Adrenal gland (tissue), 19 donors: ENCODE measurements at places on chromosomes 16 and 17. TPM values are rescaled to one million over a fixed set of nuclear protein-coding genes. Genes with fewer than 3 reads are reported as not detected.

DNA sequence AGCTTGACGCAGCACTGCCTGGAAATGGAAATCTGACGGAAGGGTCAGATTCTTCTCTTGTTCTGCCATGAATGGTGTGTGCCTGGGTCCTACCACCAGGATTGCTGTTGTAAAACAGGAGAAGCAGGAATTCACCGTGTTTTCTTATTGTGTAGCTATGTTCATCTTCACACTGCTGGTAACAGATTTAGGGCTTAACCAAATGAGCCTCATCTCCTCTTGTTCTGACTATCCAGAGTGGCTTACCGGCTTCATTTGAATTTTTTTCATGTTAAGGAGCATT, 97.3 kb upstream of the CHMP6 start:
- DNase-seq, result no peak
- no peak overlapping the region for H3K4me3 ChIP-seq
- no peak overlapping the region for H3K27ac ChIP-seq
- no peaks in the 10 kb centered on the region for H3K36me3 ChIP-seq
- H3K4me1 ChIP-seq, result peaks cover 27% of the 10 kb centered on the region

DNA sequence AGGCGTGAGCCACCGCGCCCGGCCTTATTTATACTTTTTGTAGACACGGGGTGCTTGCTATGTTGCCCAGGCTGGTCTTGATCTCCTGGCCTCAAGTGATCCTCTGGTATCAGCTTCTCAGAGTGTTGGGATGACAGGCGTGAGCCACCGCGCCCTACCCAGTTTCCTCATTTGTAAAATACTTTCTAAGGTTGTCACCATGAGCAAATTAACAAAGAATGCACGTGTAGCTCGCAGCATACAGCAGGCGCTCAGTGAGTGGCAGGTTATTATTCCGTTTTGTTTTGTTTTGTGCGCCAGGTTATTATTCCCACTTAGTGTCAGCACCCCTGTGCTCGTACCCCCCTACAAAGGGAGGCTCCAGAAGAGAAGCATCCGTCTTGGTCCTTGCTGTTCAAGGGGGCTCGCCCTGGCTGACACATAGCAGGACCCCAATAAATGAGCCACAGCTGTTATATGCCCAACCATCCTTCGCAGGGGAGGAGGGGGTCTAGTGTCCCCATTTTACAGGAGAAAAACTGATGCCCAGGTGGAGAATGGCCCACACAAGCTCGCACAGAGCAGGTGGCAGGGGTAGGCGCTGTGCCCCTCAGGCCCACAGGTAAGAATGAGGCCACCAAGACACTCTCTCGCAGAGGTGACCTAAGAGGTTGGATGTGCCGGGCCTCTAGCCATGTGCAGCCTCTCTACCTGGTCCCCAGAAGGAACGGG, 686 bp upstream of the MIEF2 start:
- H3K27ac ChIP-seq, result peak overlapping the region; percentile 92
- no peaks in the 10 kb centered on the region for H3K36me3 ChIP-seq
- H3K4me3 ChIP-seq, result no peak overlapping the region
- peaks cover 41% of the 10 kb centered on the region for H3K4me1 ChIP-seq
- H3K27me3 ChIP-seq, result no peaks in the 10 kb centered on the region

GRCh38 chr16:64351121-64351520, 770.7 kb downstream of the CDH11 start:
- no peak for DNase-seq
- no peaks in the 10 kb centered on the region for H3K36me3 ChIP-seq
- H3K4me3 ChIP-seq, result no peak overlapping the region
- no peaks in the 10 kb centered on the region for H3K4me1 ChIP-seq

- H3K27ac ChIP-seq, result no peak overlapping the region
- H3K36me3 ChIP-seq, result no peaks in the 10 kb centered on the region
- H3K27me3 ChIP-seq, result no peaks in the 10 kb centered on the region
- H3K4me3 ChIP-seq, result no peak overlapping the region
- no peak for DNase-seq
- no peaks in the 10 kb centered on the region for H3K4me1 ChIP-seq
Observed at GRCh38 chr16:25931473-25932035, 239.8 kb downstream of the HS3ST4 start.

DNA sequence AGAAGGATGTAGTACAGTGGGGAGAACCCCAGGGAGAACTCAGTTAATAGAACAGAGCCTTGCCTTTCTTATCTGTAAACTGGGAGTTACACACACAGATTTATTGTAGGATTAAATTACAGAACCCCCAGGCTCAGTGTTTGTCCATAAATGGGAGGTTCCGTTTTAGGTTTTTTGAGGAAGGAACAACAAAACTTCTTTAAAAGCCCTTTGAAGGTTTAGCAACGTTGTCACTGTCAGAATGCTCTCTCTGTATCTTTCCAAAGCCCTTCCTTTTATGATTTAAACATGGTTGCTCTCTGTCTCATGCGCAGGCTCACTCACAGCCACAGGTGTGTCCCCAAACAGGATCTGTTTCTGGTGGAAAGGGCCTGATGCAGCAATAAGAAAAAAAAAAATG, 9.4 kb upstream of the GNA13 start:
- peaks cover 20% of the 10 kb centered on the region for H3K4me1 ChIP-seq
- DNase-seq, result no peak
- H3K4me3 ChIP-seq, result no peak overlapping the region

DNA sequence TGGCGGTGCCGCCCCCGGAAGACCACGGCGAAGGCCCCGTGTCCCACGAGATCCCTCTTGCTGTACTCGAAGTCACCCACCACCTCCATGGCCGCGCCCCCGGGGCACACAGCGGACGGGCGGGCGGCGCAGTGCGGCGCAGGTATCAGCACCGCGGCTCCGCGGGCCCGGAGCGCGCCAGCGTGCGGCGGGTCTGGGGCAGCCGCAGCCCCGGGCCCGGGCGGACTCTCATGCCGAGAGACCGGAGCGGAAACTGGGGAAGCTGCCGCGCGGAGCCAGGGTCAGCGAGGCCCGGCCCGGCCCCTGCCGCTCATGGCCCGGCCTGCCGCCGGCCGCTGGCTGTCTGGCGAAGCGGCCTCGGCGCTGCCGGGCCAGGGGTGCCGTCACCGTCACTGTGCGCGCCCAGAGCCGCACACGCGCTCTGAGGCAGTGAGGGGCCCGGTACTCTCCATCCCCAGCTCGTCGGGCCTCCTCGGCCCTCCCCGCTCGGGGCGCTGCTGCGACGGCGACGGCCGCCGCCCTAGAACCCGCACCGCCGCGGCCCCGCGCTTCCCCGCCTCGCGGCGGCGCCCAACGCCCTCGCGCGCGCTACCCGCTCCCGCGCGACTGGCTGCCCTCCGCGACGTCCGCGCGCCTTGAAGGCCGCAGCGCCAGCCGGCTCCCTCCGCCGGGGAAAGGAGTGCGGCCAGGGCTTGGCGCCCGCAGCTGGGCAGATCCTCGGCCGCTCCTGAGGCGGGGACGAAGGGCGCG, at the start of gene ULK2:
Gene ULK2, minus strand, starts transcription at position 608 of the 750 bp plus-strand sequence. Its CDS starts 519 bp downstream, at position 89.
- H3K27me3 ChIP-seq, result no peaks in the 10 kb centered on the region
- H3K4me1 ChIP-seq, result no peaks in the 10 kb centered on the region
- peak; percentile 69 for DNase-seq
- H3K27ac ChIP-seq, result peak within 1 kb of the TSS; percentile 89
- H3K4me3 ChIP-seq, result peak within 1 kb of the TSS; percentile 46

Gene ATP1B2
- total RNA-seq, result 5.4 TPM

Gene GAST
- not detected for total RNA-seq

Gene ATP2C2
- 0.53 TPM for total RNA-seq

Gene TPSD1
- not detected for total RNA-seq
